ENCODE measurements at places on chromosomes 3 and 15.
A peak's percentile ranks its signal among the peaks of the same experiment; 100 is the strongest.

DNA sequence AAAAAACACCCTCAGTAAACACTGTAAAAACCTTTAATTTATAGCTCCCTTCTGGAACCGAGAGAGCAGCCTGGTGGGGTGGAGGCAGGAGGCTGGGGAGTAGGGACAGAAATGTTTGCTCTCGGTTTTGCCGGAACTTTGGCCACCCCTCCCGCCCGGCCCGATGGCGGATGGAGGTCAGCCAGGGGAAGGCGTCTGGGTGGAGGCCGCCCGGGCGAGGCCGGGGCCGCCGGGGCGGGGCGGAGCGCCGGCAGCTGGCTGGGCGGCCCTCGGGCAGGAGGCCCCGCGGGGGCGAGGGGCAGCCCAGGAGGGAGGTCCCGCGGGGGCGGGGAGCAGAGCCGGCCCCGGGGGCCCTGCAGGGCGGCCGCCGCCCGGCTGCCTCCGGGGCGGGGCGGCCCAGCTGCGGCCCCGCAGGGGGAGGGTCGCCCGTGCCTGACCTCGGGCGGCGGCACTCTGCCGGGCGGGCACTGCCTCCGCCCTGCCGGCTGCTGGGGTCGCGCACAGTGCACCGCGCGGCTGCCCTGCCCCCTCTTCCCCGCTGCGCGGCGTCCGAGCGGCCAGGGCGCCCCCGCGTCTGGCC, 829 bp upstream of the SKIL start:
- peak; percentile 39 for DNase-seq

GRCh38 chr3:141561426-141562034, 74.7 kb downstream of the RASA2 start:
- DNase-seq: peak; percentile 73

DNA sequence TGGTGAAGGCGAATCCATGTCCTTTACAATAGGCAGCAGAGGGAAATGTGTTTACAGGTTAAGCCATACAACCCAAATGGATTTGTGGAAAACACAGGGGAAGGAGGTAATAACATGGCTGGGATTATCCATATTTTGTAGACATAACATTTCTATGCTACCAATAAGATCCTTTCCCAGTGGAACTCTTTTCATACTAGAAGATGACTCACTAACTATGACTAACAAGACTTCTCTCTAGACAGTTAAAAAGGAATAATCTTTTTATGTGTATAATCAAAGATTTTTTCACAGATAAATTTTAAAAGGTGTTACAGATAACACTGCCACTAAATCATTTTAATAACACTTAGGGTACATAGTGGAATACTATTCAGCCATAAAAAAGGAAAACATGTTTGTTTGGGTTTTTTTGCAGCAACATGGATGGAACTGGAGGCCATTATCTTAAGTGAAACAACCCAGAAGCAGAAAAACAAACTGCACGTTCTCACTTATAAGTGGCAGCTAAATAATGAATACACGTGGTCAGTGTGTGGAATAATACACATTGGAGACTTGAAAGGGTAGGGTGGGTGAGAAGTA, 39.6 kb downstream of the VPS13C start:
- no peak for DNase-seq

GRCh38 chr3:95629802-95630201, 1184.6 kb upstream of the EPHA6 start:
- no peak for DNase-seq

DNA sequence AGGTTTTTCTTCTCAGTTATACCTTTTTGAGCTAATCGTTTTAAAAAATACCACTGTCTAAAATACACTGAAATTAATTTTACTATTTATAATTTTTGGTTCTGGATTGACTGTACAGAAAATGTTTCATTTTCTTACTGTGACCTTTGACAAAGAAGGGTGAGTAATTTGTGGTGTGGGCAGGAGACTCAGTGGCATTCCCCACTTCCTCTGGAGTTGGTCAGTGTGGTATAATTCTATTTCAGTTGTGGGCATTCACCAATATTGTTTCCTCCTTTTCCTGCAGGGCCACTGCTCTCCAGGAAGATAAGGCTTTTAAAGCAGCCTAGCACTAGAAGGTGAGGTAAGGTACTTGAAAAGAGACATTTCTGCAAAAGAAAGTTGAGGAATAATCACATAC, 6.5 kb downstream of the DAG1 start:
- DNase-seq: no peak

DNA sequence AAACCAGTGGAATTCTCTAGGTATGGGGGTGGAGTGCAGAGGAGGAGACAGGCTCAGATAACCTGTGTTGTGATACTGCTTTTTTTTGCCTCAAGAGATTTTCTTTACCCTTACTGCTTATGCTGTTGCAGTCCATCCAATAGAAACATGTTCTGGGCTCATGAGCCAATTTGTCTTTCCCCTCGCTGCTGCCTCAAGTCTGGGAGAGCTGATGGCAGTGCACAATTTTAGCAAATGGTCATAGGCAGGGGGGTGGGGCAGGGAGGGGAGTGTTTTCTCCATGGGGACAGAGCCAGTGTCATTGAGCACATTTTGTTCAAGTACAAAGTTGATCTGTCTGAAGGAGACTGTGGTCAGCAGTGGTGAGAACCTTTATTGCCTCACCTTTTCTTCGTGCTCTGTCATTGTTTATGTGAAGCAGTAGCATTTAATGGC, 134.9 kb downstream of the MBNL1 start:
- DNase-seq: no peak

DNA sequence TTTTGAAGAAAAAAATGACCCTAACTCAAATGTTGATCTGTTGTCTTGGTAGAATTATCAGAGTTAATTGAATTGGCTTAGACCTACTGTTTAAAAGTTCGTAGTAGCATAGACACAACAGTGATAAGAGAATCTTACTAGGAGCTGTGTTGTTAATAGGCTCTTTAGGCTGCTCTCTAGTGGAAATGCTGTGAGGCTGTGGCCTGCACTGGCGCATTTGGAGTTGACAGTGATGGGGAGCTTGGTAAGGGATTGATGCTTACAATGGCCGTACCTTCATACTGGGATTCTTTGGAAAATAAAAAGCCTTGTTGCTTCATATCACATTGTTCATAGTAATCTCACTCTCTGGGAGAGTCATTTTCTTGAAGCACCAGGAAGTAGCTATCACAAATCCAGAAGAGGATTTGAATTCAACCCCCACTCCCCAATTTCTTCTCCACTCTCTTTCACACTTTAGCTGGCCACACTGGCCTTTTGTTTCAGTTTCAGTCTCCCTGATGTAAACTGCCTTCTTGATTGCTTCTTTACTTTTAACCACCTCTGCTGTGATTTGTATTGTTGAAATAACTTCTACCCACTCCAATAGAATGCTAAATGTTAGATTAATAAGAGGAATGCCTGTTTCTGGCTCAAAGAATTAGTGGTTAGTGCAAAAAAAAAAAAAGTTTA, 56.6 kb downstream of the CEP63 start:
- no peak for DNase-seq

- DNase-seq: no peak
Measured at GRCh38 chr15:88083811-88084760, 172.5 kb downstream of the NTRK3 start.

DNA sequence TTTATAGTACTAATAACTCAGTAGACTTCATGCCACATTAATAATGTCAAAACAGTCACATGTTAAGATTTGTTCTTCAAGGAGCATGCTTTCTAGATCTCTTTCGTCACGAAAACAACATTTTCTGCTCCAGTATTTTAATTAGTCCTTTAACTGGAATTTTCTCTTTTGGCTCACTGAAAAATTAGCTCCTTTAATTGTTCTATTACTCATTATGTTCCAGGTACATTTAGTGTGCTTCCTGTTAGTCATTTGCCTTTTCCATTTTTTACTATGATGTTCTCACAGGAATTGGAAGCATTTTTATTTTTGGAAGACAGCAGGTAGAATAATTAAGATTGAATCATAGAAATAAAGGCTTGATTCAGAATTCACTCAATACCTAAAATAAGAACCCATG, 111.2 kb downstream of the SLC9A9 start:
- no peak for DNase-seq

DNA sequence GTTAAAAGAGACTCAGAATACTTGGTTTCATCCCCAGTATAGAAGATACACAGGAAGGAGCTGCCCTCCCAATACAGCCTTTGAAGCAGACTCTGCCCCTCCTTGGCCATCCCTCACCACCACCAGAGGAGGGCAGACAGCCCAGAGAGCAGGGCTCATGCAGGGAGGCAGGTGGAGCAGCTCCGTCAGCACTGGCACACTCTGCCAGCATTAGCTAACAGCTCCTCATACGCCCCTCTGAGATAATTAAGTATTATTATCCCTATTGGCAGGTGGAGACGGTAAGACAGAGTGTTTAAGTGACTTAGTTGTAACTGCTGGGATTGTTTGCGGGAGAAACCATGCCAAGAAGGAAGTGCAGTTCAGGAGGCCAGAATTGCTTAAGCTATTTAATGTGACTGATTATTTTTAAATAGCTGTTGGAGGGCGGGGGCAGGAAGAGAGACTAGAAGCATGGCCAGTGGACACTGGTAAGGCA, 434.0 kb downstream of the EPHB1 start:
- DNase-seq: no peak

GRCh38 chr3:60933824-60934223, 317.4 kb downstream of the FHIT start:
- no peak for DNase-seq

DNA sequence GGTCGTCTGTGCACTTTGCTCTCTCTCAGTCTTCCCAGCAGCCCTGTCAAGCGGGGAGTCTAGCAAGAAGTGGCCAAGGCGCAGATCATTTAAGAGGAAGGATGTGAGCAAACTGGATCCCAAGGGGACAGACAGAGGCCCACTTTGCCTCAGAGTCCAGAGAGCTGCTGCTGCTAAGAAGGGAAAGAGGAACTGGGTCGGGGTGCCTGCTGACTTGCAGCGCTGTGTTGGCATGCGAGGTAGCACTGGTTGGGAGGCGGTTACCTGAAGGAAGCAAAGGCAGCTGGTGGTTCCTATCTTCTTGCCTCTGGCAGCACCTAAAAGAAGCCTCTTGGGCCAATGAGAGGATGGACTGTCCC, 28.1 kb downstream of the SMAD3 start:
- no peak for DNase-seq

- peak; percentile 71 for DNase-seq
Measured at GRCh38 chr3:11438646-11439045, 166.4 kb downstream of the ATG7 start.

DNA sequence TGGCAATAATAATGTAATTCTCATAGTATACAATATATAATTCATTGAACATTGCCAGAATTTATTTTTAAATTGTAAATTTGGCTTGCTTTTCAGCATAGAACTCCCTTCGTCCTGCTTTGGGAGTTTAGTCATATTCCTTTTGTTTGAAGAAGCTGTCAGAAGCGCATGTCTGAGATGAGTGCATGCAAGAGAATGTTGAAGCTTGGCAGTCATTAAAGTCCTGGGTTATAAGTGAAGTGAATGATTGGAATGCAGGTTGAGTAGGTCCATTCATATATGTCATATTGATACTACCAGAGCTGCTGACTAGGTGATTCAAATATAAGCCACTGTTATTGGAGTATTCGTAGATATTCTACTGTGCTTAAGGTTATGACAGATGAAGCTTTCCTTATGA, 243.6 kb upstream of the MDFIC2 start:
- DNase-seq: no peak

GRCh38 chr3:30655187-30655812, 48.9 kb downstream of the TGFBR2 start:
- DNase-seq: peak; percentile 69

DNA sequence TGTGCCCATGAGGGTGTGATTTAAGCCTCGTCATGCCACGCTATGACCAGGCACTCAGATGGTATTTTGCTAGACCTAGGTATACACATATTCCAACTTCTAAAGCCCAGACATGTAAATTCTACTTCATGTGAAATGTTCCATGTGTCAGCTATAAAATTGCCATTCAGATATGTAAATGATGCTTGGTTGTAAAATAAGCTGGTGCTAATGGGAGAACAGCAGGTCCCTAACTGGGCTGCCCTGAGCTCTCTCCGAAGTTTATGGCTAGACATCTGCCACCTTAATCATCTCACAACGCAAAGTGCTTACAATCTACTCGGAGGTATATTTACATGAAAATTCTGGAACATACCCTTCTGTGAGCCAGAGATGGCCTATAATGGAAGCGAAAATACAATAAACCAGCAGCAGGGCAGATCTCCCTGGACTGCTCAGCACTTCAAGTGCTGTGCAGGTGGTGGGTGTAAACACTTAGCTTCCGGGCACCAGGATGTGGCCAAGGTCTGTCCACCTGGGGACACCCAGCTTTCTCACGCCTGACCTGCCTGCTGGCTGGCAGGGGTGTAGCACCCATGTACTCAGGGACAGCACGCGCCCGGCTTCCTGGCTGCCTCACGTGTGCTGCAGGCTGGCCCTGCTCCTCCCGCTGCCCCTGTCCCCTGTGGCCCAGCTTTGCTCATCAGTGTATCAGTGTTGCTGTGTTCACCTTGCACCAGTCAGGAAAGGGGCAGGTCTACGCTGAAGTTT, 82.0 kb downstream of the CHDH start:
- DNase-seq: no peak

DNA sequence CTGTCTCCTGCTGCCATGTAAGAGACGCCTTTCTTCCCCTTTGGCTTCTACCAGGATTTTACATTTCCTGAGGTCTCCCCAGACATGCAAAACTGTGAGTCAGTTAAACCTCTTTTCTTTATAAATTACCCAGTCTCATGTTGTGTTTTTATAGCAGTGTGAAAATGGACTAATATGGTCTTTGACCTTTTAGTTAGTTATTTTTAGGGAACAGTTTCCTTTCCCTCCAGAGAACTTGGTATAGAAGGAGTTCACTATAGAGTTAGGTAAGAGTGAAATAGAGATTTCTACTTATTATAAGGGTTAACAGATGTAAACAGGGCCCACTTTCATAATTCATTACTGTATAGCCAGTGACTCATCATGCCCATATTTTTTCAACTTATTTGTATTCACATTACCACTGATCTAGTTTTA, 170.9 kb downstream of the UNC13C start:
- DNase-seq: no peak

DNA sequence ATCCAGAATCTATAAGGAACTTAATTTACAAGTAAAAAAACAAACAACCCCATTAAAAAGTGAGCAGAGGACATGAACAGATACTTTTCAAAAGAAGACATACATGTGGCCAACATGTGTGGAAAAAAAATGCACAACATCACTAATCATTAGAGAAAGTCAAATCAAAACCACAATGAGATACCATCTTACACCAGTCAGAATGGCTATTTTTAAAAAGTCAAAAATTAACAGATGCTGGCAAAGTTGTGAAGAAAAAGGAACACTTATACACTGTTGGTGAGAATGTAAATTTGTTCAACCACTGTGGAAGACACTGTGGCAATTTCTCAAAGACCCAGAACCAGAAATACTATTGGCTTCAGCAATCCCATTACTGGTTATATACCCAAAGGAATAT, 830.0 kb upstream of the ALCAM start:
- no peak for DNase-seq

DNA sequence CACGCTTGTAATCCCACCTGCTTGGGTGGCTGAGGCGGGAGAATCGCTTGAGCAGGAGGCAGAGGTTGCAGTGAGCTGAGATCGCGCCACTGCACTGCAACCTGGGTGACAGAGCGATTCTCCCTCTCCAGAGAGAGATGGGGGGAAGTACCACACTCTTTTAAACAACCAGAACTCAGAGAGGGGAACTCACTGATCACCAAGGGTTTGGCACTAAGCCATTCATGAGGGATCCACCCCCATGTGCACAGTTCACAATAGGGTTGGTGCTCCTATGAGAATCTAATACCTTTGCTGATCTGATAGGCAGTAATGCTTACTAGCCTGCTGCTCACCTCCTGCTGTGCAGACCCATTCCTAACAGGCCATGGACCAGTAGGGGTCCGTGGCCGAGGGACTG, 51.6 kb downstream of the QTRT2 start:
- DNase-seq: no peak

GRCh38 chr3:17078926-17079465, 194.2 kb downstream of the PLCL2 start:
- DNase-seq: no peak

GRCh38 chr3:121735047-121735696, 14.4 kb downstream of the GOLGB1 start:
- DNase-seq: no peak

Measured in dermis microvascular lymphatic vessel endothelial cell (primary cell).